ENCODE measurements at places on chromosomes 6 and 20.

DNA sequence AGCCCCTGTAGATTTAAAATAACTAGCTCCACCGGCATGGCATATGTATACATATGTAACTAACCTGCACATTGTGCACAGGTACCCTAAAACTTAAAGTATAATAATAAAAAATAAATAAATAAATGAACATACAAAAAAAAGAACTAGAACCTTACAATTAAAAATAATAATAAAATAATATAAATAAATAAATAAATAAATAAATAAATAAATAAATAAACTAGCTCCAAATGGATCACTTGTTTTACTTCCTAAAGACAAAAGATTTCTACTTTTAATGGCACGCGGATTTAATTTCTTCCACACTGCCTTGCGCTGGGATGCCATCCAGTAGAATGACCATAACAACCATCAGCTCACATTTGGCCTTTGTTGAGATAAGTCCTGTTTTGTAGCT is 141.0 kb upstream of the NRSN1 start:
- no peak for DNase-seq

GRCh38 chr20:23244916-23245552 is 105.6 kb upstream of the NXT1 start:
- DNase-seq: no peak

DNA sequence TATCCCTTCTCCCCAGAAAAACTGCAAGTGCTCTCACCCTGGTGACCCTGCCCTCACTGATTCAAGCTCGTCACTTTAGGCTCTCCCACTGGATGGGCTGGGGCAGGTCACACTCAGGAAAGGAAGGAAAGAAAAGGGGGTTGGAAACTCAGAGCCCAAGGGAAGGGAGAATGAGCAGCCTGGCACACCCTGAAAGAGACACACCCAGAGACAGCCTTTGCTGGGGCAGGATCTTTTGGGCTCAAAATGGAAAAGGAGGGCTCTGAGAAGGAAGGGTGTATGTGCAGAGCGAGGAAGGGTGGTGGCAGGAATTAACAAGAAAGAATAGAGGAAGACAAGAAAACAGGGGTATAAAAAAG is 2.5 kb downstream of the PPP1R18 start:
- DNase-seq: no peak

DNA sequence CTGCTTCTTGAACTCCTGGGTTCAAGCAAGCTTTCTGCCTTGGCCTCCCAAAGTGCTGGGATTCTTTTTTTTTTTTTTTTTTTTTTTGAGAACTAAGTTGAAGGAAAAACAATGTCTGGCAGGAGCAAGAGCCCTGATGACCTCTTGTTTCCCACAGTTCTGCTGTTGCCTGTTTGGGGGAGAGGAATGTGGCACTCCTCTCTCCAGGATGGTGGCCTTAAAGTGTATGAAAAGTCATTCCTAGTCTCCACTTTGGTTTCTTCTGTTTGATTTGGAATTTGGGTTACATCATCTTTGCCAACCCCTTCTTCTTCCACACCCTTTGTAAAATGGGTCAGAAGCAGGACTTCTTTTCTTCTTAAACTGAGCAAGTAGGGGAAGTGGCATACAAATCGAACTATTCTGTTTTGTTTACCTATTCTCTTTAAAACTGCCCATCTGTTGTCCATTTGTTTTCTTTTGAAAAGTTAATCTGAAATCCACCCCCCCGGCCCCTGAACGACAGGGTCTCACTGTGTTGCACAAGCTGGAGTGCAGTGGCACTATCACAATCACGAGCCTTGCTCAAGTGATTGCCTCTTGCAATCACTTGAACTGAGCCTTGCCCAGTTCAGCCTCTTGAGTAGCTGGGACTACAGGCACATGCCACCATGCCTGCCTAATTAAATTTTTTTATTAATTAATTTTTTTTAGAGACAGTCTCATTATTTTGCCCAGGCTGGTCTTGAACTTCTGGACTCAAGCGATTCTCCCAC is 11.3 kb downstream of the CARMIL1 start:
- DNase-seq: no peak

GRCh38 chr20:56925082-56925830 is 296.1 kb downstream of the TFAP2C start:
- DNase-seq: peak; percentile 70

DNA sequence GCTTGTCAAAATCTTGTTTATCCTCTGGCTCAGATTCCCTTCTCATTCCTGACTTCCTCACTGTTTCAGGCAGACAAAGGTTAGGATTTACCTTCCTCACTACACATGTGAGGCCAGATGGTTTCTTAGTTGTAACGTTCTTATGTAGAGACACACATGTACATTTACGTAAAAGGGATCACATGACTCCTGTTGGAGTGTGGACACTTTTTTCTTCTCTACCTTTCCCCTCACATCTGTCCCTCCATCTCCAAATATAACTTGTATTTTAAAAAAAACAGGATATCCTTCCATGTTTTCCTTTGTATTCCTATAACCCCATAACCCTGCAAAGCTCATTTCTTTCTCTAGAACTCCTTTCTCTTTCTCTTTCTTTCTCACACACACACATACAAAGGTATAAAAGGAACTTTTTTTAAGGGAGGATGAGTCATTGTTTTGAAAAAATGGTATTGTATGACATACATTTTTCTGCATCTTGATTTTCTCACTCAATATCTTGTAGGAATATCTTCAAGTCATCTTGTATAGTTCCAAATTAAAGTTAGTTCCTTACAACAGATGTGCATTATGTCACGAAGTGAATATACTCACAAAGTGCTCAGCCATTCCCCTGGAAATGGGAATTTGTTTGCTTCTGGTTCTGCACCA is 78.2 kb upstream of the SULF2 start:
- no peak for DNase-seq

DNA sequence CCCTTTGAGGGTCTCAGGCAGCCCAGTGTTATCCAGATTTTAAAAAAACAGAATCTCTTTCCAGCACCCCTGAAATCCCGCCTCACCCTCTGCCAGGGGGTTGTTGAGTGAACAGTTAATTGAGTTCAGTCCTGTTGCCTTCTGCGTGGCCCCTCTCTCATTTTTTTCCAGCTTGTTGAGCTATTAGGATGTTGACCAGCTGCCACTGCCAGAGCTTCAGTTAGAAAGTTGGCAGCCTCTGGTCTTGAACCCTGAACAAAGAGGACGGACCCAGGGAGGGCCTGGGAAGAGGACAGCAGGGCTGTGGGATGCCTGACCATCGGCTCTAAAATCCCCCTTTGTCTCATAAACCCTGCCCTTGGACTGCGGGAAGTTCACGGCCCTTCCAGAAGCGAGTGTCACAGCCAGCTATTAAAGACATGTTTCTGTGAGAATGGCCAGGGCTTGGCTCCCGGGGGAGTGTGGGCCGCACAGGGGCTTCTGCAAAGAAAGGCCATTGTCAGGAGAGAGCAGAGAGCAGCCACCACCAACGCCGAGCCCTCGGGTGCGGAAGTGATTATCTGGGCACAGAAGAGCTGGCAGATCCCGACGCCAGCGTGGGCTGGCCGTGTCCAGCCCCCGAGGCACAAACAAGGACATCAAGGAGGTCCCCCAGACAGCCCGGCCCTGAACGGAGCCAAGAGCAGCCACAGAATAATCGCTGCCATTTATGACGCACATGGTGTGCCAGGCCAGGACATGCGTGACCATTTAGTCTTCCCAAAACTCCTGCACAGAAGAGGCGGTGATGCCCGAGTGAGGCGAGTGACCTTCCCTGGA is 189.0 kb downstream of the ANKRD60 start:
- DNase-seq: no peak

DNA sequence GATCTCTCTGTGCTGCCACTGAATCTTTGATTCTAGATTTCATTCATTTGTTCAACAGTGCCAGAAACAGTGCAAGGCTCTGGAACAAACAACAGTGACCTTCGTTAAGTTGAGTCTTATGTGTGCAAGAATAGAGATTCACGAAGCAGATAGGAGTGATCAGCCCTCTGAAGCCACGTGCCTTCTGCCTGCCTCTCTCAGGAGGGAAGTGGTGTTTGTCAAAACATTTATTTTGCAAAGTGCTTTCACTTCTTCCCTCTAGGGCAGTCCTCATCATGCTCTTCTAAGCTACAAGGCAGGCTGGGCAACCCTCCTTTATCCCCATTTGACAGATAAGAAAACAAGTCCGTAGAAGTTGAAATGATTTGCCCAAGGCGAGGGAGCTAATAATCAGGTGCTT is 204.3 kb downstream of the TFAP2C start:
- no peak for DNase-seq

- DNase-seq: no peak
Observed at GRCh38 chr6:108873251-108873650, 25.0 kb downstream of the ARMC2 start.

- DNase-seq: no peak
Observed at GRCh38 chr6:124223611-124224345, 420.1 kb downstream of the NKAIN2 start.

DNA sequence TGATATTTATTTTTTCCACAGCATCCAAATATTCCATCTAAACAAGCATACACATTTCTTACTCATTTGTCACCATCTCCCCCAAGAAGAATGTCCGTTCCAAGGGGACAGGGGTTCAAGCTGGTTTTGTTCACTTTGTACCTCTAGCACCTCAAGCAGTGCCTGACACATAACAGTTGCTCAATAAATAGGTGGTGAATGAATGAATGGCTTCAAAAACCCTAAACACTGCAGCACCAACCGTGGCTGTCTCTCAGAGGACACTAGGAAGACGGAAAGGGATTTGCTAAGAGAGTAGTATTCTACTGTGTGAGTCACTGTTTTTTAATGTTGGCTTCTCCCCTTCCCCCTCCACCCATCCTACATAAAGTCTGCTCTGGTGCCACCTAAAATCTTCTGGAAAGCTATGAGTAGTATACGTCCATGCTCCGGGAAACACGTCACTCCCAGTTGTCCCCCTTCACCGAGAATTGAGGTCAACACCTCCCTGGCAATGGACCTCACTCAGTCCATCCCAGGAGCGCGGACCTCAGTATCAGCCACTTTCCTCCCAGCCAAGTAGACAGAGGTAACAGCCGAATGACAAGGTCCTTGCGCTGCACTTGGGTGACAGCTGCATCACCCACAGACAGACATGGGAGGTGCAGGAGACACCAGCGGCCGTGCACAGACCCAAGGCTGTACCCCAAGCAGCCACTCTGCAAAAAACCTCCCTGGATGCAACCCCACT is 107.4 kb downstream of the PREX1 start:
- DNase-seq: no peak

DNA sequence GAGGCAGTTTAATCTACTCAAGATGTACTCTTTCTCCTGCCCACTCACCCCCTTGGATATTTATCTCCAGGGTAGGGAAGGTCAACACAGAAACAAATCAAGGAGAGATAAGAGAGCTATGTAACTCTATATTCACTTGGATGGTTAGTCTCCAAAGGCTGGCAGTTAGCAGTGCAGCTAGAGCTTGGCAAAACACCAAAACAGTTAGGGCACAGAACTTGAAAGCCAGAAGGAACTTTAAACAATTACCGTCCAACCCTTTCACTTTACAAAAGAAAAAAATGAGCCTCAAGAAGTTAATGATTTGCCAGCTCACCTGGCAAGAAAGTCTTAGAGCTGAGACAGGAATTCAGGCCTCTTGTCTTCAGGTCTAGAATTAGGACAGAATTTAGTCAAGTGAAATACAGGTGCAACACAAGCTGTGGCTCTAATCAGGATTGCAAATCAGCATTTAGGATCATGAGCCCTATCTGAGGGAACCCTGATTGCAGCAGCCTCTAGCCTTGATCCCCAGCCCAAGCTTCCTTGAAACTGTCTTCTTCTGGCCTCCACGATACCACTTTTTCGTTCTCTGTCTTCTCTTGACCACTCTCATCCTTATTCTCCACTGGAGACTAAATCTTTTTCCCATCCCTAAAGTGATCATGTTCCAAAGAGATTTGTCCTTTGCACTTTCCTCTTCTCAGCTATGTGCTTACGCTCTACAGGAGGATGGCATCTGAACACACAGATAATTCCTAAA is 14.9 kb downstream of the NEDD9 start:
- DNase-seq: no peak

DNA sequence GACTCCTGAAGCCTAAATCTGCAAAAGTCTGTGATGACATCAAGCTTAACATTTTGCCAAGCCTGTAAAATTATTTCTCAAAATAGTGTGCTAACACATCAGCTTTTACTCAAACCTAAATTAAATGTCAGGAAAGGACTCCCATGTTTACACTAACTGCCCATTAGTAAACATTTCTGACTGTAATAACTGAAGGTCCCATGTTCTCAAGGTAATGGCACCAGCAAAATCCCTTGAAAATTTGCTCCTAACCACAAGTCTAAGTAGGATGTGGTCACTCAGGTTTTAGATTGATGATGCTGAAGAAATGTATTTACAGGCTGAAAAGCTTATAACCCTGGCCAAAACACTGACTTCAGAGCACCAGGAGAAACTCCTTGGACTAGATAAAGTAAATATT is 33.0 kb downstream of the BACH2 start:
- DNase-seq: no peak

DNA sequence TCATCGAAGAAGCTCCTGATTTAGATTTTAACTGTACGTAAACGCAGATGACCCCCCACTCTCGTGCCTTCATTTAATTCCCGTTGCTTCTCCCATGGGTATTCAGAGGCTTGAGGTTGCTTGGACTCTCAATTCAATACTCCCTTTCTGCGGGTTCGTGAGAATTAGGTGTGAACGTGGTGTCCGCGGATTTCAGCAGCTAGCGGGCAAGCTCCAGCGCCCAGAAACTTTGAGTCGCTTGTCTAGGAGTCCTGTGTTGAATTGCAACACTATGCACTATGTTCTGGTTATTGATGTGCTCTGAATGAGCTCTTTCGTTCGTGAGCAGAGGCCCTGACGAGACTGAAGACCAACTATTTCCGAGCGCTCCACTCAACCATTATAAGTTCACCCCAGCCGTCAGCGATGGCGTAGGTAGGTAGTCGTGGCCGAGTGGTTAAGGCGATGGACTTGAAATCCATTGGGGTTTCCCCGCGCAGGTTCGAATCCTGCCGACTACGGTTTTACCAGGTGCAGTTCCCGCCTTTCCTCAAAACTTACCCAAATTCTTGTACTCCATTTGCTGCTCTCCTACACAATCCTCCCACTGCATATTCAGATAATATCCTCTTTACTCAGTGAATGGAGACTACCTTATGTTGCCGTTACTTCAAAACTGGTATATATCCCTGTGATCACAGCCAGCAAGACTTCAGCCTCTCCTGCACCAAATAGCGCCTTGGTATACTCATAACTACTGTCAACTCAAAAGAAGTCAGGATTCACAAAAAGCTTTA is 72.6 kb upstream of the ZNF184 start:
- peak; percentile 46 for DNase-seq

DNA sequence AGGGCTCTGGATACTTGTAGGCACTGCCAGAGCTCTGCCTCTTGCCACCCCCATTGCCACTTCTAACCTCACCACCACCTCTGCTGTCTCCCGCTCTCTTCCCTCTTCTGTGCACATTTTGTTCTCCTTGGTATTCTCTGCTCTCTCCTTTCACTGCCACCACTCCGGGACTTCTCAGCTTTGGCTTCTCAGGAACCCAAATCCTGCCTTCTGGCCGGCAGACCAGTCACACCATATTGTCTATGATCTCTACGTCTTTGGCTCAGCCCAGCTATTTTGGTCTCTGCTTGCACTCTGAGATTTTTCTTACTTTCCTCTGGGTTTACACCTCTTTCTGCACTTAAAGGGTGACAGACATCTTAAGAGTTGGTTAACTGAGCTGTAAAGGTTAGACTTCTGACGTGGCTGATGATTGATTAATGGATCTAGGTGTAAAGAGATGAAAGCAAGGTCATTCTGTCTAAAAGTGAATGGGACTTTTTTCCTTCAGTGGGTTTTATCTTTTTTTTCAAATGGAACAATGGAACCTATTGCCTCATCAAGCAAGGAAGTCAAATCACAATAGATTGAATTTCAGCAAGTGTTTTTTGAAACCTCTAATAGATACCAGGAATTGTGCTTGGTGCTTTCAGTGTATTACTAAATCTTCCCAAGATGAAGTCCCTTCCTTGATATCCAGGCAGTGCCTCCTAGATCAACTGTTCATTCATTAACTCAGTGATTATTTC is 13.8 kb downstream of the MMP24 start:
- DNase-seq: no peak
